A549 (cell line): ENCODE measurements at places on chromosomes 11 and 22. TPM values are rescaled to one million over a fixed set of nuclear protein-coding genes. Genes with fewer than 3 reads are reported as not detected.

Gene SLC29A2
- 4.3 to 7.6 TPM (median 6.4 TPM) in 3 replicates for polyA plus RNA-seq

- no peak for DNase-seq
Observed at GRCh38 chr11:116563712-116564047, 209.1 kb downstream of the BUD13 start.

DNA sequence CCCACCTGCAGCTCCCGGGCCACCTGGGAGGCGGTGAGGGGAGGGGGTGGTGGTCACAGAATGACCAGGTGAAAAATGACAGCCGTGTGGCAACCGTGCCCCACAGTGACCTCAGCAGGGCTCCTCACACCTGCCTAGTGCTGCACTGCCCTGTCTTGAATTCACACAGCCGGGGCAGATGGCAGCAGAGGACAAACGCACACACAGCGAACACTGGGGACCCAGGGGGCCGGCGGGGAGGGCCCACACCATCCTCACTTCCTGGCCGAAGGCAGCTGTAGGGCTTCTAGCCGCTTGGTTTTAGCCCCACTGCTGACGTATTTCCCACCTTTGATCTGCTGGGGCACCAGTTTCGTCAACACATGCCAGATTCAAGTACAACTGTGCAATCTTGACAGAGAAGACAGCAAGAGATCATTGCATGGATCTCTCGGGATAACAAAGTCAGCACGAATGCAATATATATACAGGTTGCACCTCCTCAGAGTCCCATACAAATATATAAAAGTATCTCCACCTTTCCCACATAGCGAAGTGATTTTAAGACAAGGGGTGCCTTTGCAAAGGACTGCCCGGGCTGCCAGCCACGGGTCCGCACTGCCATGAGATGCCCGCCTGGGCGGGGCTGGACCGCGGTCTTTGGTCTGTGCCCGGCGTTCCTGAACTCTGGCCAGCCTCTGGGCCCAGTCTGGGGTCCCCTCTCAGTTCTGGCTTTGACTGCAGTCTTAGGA is 26.9 kb downstream of the TRMU start:
- no peak for DNase-seq

GRCh38 chr11:60905551-60906113 is 753 bp downstream of the PRPF19 start:
- no peak for DNase-seq

Gene PKNOX2
- not detected in 3 replicates for polyA plus RNA-seq

DNA sequence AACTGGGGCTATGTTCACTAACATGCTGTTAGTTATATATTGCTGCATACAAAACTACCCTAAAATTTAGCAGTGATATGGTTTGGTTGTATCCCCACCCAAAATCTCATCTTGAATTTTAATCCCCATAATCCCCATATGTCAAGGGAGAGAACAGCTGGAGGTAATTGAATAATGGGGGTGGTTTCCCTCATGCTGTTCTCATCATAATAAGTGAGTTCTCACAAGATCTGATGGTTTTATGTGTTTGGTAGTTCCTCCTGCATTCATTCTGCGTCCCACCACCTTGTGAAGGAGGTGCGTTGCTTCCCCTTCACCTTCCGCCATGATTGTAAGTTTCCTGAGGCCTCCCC is 10.0 kb upstream of the PATL1 start:
- DNase-seq, result no peak

Gene C11orf86
- 39.7 to 59.6 TPM (median 56.4 TPM) in 3 replicates for polyA plus RNA-seq
